ENCODE measurements at places on chromosomes 6 and 20.

GRCh38 chr6:169520104-169520503 is 181.7 kb downstream of the WDR27 start:
- DNase-seq: no peak

GRCh38 chr20:10636326-10636818 is 37.4 kb downstream of the JAG1 start:
- DNase-seq: no peak

GRCh38 chr6:134041093-134041492 is 11.3 kb downstream of the SLC2A12 start:
- DNase-seq: no peak

DNA sequence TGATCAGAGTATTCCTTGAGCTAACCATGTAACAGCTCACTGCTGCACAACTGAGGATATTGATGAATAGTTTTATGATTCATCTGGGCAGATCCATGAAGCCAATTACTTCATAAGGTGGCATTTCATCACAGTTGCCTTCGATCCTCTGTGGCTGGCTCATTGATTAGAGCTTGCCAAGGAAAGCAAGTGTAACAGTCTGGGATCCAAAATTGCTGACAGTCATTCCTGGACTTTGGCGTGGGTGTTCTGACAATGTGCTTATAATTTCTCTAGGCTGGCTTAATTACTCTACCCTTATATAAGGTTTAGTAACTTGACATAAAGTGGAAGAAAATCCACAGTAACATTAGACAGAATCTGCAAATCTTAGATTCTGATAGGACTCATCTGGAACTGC is 551.3 kb upstream of the CDH4 start:
- DNase-seq: no peak

DNA sequence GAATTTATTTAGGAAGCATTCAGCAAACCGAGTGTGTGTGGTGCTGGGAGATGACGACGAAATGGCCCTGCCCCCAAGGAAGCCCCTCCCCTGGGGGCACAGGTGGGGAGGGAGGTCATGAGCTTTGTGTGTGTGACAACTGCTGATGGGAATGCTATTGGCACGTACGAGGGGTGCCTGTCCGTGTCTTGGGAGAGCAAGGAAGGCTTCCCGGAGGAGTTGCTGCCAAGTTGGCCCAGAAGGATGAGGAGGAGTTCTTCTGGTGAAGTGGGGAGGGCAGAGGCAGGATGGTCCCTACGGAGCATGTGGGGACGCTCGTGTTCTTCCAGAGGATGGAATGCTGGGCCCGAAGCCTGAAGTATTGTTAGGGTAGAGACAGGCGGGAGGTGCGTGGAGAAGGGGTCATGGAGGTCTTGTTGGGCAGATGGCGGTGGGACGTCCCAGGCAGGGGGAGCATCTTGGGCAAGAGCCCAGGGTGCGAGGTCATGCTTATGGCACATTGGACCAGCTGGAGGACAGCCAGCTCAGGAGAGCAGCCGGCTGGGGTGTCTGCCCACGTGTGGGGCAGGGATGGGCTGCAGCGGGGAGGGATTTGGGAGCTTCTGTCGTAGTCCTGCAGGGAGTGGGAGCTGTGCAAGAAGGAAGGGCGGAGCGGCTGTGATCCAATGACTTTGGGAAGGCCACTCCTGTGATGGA is 46.1 kb downstream of the SYNJ2 start:
- DNase-seq: no peak

DNA sequence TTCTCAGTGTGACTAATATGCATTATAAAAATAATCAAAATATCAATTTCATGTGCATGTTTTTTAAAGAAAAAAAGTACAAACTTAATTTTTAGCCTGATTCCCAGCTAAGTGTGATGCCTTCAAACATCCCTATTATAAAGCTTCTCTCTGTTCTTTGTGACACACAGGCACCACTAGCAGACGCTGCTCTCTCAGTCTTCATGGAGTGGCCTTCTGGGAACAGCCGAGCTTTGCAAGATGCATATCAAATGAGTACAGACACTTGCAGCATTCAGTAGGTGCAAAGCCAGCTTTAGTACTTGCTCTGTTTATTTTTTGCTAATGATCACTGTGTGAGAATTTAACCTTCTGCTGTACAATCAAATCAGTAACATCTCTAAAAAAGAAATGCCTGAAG is 340.0 kb downstream of the ADGRB3 start:
- no peak for DNase-seq

DNA sequence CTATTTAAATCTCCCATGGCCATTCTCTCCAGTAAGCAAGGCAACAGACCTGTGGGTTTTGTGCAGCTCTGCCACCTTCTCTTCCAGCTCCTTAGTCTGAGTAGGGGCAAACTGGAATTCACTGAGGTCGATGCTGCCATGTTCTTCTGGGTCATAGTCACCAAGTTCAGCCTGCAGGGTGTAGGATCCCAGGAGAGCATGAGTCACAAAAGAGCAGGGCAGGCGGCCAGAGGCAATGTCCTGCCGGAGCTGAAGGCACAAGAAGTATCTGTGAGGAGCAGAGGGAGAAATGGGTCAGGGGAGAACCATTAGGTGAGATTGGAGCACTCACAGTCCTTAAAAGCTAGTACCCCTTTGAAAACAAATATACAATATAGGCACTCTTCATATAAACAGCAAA is 73.7 kb downstream of the SMLR1 start:
- no peak for DNase-seq

DNA sequence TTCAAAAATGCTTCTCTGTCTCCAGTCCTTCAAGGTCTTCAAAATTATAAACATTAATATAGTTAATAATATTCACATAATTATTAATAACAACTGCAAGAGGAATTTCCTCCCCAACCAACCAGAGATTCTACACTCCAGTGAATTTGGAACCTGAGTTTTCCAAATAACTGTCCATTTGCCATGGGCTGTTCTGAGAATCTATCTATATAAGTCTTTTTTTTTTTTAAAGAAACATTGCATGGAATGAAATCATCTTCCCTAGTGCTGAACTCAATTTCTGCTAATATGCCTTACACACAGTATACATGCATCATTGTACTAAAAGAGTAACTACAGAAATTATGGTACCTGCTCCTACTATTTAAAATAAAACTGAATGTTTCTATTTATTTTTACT is 113.9 kb downstream of the SLC22A3 start:
- DNase-seq: no peak

- no peak for DNase-seq
Measured at GRCh38 chr20:55058938-55059337, 583.5 kb downstream of the DOK5 start.
